Muscle of back (tissue), 13 donors: ENCODE measurements at places on chromosomes 6 and 20. TPM values are rescaled to one million over a fixed set of nuclear protein-coding genes. Genes with fewer than 3 reads are reported as not detected.
A peak's percentile ranks its signal among the peaks of the same experiment; 100 is the strongest.

DNA sequence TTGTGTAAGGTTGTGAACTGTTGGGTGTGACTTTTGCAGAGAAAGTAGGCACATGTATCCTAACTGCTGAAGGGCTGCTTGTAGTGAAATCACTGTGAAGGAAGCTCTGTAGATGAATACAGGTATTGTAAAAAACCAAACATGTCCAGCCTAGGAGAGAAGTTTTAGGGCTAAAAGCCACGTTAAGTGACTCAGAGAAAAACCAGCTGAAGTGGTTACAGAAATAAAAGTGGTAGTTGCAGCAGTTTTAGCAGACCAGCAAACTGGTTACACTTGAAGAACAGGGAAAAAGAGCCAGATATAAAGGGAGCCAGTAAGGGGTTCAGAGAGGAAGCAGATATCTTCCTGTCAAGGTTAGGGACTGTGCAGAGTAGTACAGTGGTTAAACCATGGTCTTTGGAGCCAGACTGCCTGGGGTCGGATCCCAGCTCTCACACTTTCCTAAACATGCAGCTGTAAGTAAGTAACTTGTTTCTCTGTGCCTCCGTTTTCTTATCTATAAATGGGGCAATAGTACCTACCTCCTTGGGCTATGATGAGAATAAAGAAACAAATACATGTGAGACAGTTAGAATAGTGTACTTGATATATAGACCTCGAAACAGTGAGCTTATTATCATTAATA, 33.8 kb upstream of the RNF8 start:
- no peak for DNase-seq

DNA sequence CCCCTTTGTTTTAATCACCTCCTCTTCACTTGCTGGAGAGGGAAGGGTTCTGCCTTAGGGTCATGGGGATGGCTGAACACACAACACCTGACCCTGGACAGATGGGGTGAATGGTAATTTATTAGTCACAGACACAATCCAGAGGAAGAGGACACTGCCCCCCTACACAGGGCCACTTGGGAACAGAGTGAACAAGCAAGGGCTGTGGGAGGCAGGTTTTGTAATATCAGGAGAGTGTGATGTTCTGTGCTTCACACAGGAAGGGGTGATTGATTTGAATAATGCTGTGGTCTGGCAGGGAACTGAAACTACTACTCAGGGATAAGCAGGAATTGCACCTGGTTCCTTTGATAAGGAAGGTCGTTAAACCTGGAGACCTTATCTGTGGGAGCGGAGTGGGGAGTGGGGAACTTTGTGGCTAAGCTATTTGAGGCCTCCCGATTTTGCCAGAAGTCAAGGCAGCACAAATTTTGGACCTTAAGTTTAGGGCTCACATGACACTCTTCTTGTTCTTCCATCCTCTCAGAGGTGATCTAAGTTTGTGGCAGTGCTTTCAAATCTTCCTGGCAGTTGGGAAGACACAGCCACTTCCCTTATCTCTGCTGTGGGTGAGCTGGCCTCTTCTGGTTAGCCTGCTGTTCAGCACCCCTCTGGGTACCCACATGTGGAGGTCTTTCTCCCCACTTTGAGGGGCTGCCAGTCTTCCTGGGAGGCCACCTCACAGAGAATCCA, 77.8 kb downstream of the CD164 start:
- DNase-seq, result no peak

GRCh38 chr6:92469186-92469828, 950.1 kb downstream of the EPHA7 start:
- peak; percentile 26 for DNase-seq

DNA sequence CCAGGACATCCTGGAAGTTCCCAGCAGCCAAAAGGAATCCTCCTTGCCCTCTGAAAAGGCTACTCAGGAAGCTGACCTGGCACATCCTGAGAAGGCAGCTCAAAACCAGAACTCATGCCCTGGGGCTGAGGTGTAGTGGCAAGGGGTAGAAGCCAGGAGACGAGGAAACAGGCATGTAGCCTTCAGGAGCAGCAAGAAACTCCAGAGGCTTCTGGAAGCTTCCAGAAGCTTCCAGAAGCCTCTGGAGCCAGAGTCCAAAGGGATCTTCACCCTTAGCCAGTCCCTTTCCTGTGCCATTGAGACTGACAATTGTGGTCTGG, 43.9 kb downstream of the BMP7 start:
- DNase-seq, result no peak

GRCh38 chr6:125546841-125547251, 202.6 kb upstream of the HEY2 start:
- DNase-seq, result peak; percentile 18

DNA sequence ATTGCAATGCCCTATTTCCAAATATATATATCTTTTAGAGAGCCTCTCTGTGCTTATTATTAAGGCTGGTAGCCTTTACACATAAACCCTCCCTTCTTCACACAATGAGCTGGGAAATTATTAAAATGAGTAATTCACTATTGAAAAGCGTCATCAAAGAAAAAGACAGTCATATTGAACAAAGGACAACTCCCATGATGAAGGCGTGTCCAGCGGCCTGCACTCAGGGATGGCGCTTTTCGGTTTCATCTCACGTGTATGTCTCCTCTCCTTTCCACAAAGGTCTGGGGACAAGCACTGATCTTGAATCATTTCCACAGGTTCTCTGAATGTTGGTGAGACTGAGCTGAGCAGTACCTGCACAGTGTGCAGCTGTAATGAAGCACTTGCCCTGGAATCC, 3.5 kb downstream of the SERPINB9 start:
- DNase-seq, result no peak

DNA sequence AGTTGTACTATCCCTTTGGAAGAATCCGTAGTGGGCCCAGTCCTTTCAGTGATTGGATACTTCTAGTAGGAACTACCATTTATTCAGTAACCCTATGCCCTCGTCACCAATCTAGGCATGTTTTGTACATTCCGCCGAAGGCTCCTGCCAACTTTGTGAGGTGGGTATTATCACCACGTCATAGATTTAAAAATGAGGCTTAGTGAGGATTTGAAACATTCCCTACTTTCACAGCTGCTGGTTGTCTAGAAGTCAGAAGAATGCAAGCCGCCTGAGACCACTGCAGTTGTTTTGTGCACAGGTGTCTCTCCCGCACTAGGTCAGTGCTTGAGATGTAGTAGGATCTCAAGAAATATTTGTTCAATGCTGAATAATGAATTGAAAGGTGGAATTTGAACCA, 32.6 kb downstream of the ENPP1 start:
- no peak for DNase-seq

DNA sequence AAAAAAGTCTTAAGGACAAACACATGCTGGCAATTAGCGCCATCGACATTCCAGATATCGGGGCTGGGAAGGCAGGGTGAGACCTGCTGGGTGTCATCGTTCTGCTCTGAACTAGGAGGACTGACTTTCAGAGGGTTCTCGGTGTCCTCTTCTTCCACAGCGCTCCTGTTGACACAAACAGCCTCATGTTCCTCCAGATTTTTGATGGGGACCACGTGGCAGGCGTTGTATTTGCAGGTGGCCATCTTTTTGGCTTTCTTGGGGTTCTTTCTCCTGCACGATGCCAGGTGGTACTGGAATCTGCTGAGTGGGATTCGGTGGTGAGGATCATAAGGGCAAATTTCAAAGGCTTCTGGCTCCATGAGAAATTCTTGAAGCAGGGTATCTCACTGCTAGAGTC, 469 bp downstream of the GTSF1L start:
- no peak for DNase-seq

DNA sequence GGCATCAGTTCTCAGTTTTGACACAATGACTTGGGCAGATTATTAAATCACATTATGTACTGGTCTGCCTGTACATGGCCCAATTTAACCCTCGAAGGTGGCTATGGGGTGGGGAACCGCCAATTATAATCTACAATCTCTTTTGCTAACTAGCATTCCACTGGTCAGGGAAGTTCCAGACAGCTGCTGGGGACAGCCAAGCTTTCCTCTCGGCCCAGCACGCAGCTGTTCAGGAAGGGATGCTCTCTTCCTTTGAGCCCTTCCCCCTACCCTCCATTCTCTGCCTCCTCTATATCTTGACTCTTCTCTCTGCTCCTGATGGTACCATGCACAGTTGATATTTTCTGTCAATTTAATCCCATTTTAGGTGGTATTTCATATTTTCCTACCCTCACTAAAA, 233.5 kb upstream of the AGPAT4 start:
- peak; percentile 24 for DNase-seq

DNA sequence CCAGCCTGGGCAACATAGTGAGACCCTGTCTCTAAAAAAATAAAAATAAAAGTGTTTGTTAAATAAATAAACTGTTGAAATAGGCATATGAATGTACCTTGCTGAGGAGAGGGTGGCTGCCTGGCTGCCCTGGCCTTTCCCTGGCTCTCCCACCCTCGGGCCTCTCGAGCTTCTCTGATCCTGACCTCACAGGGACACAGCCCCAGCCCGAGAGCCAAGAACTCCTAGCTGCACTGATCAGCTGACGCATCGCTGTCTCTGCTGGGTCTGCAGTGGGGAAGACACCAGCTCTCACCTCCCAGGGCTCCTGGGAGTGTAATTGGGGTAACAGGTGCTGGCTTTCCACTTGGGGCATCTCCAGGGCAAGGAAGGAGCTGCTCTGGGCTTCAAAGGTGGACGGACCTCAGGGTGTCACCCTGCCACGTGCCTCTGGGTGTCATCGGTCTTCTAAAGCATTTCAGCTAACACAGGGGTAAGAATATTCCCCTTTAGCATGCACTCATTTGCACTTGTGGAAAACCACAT, 6.9 kb downstream of the TCF15 start:
- DNase-seq, result no peak

DNA sequence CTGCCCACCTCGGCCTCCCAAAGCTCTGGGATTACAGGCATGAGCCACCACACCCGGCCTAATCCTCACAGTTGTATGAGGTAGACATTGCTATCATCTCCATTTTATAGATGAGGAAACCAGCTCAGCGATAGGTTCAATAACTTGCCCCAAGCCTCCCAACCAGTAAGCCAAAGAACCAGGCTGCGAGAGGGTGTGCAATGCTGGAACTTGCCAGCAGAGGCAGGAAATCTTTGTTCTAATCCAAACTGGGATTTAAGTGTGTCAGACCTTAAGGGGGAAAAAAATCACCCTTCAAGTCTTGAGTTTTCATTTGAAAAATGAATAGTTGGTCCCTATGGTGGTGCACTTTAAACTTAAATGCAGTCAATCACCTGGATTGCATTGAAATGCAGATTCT, 20.1 kb upstream of the RNGTT start:
- DNase-seq, result no peak

DNA sequence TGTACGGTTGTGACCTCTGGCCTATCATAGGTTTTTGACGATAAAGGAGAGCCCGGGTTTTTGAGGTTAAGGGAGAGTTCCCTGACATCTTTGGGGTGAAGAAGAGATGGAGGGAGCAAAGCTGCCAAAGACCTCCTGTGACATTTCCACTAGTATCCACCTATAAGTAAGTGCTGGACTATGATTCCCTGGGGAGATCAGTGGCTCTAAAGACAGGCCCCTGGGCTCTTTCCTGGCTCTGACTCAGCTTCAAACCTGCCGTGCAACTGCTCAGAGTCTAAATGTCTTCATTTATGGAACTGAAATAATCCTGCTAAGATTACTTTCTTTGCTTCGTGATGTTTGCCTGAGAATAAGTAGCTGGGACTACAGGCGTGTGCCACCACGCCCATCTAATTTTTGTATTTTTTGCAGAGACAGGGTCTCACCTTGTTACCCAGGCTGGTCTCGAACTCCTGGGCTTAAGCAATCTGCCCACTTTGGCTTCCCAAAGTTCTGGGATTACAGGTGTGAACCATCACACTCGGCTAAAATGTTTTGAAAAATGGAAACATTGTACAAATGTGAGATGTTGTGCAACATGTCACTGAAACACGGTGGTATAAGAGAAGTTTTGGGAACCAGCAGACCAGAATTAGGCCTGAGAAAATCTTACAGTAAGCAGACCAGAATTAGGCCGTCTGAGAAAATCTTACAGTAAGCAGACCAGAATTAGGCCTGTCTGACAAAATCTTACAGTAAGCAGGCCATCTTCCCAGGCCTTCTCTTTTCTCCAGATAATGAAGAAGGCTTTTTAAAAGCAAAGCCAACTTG, 1.1 kb upstream of the PAQR8 start:
- no peak for DNase-seq

- no peak for DNase-seq
These were observed 2.9 kb downstream of the SLC35B2 start for GRCh38 chr6:44254191-44255104.

GRCh38 chr6:142946924-142947713, 2.1 kb upstream of the HIVEP2 start:
- peak; percentile 86 for DNase-seq

GRCh38 chr6:112252571-112253497, 1.5 kb downstream of the LAMA4 start:
- no peak for DNase-seq

DNA sequence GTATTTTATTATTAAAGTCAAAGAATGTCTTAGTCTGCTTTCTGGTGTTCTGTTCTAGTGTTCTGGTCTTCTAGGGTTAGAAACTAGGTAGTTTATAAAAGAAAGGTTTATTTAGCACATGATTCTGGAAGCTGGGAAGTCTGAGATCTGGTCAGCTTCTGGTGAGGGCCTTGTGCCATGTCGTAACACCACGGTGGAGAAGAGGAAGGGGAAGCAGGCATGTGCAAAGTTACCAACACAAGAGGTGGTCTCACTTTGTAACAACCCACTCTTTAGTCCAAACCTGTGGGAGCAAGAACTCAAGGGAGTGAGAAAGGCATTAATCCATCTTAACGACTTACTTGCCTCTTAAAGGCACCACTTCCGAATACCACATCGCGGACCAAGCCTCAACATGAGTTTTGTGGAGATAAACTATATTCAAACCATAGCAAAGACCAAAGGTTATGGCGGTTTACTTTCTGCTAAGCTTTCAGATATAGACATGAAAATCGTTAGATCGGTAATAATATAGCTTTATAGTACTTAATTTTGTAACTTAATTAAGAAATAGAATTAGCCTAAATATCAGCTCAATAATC, 99.4 kb downstream of the NCOA3 start:
- DNase-seq, result no peak

DNA sequence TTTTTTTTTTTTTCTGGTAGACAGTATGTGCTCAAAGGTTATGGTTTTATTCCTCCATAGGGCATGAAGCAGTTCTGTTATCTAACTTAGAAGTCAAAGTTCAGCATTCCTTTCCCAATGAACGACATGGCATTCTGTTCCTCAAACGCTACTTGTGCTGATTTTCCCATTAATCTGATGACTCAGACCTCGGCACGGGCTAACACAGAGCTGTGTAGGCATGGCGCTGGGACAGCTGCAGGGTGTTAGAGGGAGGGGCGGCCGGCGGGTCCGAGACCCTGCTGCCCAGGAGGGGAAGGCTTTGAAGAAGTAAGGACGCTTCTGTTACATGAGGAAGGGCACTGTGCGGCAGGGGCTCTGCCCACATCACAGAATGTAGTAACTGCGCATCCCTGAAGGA, 93.6 kb upstream of the AGPAT4 start:
- no peak for DNase-seq

DNAAF9 gene
- 13.4 TPM for polyA plus RNA-seq

PLCB4 gene
- 5.0 TPM for polyA plus RNA-seq

MPIG6B gene
- polyA plus RNA-seq, result 0.57 TPM

BPIFB1 gene
- not detected for polyA plus RNA-seq

PRKN gene
- polyA plus RNA-seq, result 2.5 TPM

LATS1 gene
- polyA plus RNA-seq, result 15.9 TPM
